ENCODE measurements at places on chromosomes 2 and 18.

DNA sequence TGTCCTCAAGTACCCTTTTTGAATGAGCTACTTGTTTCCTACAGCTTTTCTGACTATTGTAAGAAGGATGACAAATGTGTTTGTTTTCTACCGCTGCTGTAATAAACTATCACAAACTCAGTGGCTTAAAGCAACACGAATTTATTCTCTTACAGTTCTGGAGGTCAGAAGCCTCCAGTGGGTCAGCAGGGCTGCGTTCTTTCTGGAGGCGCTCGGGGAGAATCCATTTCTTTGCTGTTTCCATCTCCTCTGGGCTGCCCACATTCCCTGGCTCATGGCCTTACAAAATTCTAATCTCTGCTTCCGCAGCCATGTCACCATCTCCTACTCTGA lies 128.5 kb downstream of the SPP2 start:
- DNase-seq = no peak

- no peak for DNase-seq
Observed at GRCh38 chr2:69143748-69144360, 130.9 kb downstream of the ANTXR1 start.

- no peak for DNase-seq
Observed at GRCh38 chr18:23963443-23964165, 51.0 kb upstream of the TTC39C start.

- no peak for DNase-seq
Observed at GRCh38 chr2:233141901-233142300, 81.8 kb downstream of the INPP5D start.

GRCh38 chr2:7432436-7432835 lies 515.2 kb downstream of the RNF144A start:
- no peak for DNase-seq

Measured in activated naive CD4-positive, alpha-beta T cell (primary cell).